Globus pallidus (tissue), 1 donor: ENCODE measurements at places on chromosomes 4 and X.
A peak's percentile ranks its signal among the peaks of the same experiment; 100 is the strongest.

GRCh38 chr4:34178476-34178875, 2065.8 kb downstream of the ARAP2 start:
- no peak for DNase-seq

DNA sequence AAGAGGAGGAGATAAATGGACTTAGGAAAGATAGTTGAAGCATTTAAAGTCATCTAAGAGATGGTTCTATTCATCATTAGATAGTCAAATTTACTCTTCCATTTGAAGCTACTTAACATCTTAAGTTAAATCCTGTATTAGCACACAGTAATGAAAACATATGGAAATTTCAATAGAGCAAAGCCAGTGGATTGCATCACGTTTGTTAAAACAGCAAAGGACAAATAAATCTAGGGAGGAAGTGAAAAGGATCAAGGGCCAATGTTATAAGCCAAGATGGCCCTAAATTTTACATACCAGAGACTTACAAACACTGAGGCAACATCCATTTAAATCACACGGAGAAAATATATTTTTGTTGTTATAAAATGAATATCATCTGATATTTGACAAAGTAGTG, 602.8 kb downstream of the INPP4B start:
- no peak for DNase-seq

- no peak for DNase-seq
These were observed 124.5 kb downstream of the NPNT start for GRCh38 chr4:106019771-106020170.

GRCh38 chrX:72396117-72396516, 90.4 kb upstream of the CITED1 start:
- no peak for DNase-seq

- DNase-seq: no peak
These were observed 199.2 kb downstream of the MAB21L2 start for GRCh38 chr4:150781191-150781590.

- DNase-seq: no peak
These were observed 71.7 kb downstream of the FBXW7 start for GRCh38 chr4:152464030-152464823.

- DNase-seq: peak; percentile 80
These were observed 193.0 kb downstream of the GPC3 start for GRCh38 chrX:133792198-133792953.

DNA sequence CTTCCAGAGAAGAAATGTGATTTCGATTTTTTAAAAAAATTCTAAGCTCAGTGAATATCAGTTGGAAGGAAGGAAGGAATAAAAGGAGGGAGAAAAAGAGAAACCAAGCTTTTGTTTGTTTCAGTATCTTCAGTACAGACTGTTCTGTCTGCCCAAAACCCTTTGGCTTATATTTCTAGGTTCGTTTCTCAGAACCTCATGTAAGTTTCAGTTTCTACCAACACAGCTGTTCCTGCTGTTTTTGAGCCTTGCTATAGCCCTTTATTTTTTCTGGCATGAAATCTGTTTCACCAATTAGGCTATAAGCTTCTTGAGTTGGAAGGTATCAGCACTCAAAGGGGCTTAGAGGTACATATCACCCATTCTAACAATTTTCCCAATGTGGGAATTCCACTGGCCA, 157.9 kb downstream of the GBA3 start:
- no peak for DNase-seq

DNA sequence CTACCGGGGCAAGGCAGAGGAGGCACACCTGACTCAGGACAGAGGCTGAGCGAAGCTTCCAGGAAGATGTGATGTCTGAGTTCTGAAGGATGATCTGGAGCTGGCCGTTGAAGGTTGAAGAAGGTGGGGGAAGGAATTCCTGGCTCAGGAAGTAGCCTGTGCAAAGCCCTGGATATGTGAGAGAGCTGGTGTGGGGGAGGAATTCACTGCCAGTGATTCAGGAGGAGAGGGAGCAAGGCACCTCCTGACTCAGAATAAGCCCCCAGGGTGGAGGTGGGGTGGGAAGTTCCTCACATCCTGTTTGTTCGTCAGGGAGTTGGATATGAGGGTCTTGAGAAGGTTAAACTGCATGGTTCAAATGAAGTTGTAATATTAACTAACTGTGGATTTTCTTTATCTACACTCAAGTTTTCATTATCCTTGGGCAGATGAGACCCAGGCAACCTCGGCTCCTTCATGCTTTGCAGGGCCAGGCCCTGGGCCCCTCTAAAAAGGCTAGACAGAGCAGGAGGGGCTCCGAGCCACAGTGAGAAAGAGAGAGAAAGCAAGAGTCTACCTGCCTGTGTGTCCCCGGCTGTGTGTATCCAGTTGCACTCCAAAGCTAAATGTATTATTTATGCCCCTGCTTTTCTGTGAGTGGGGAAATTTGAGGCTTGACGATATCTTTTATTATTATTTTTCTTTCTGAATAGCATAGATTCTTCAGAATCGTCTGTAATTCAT, 7.1 kb downstream of the NHSL2 start:
- DNase-seq: no peak

DNA sequence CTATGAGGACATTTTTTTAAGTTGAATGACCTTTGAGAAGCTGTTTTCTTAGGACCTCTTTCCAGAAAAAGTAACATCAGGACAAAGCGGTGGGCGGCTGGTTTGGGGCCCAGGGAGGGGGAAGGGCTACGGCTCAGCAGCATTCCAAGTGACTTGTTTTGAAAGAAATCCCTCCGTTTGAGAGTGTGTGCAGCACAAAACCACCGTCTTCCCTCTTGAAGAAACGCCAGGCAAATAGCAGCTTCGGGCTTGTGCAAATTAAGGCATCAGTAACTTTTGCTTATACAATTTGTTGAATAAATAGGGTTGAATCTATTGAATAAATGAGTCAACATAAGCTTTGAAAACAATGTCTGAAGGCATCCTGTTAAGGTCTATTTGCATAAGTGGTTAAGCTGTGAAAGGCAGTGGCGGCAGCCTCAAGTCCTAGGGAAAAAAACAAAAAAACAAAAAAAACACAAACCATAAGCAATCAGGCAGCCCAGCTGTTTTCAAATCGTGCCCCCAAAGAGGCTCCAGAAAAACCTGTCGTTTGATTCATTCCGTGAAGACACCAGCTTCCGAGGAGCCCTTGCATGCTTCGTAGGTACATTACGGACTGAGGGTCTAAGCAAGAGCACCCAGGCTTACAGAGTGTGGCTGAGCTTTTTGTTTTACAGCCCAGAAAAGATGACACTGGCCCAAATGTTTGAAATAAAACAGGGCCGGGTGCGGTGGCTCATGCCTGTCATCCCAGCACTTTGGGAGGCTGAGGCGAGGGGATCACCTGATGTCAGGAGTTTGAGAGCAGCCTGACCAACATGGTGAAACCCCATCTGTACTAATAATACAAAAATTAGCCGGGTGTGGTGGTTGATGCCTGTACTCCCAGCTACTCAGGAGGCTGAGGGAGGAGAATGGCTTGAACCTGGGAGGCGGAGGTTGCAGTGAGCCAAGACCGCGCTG, 103.7 kb downstream of the CRLF2 start:
- no peak for DNase-seq

DNA sequence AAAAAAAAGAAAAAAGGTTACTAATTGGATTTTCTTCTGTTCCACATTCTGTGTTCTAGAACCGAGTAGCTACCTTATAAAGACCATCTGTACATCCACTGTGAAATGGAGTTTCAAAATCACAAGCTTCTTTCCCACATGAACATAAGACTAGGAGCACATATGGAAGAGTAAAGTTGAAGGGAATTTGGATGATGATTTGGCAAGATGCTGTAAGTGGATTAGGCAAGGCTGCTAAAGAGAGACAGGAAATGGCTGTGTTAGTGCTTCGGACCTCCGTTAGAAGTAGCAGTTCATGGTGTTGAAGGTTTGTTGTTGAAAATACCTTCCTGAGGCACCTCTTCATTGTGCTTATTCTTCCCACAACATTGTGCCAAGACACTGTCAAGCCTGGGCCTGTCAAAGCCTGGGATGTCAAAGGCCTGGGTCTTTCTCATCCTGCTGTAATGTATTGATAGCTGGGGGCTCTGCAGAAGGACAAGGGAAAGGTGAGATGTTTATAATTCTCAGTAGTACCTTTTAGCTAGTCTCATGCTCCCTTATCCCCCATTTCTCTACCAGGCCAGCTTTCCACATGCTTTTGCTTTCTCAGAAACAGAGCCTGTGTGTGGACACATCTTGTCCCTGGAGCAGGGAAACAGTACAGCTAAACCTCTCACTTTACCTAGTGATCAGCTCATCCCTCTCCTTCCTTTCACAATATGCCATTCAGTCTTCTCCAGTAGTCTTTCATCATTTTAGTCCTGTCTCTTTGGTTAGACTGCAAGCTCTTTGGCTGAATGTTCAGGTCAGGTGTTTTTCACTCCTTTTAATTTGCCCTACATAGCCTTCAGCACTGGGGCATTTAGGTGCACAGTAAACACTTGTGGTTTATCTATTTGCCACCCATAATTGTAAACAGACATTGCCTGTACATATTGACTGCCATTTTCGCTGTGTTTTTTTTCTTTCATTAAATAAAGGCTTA, 37.9 kb upstream of the CYP2U1 start:
- no peak for DNase-seq

DNA sequence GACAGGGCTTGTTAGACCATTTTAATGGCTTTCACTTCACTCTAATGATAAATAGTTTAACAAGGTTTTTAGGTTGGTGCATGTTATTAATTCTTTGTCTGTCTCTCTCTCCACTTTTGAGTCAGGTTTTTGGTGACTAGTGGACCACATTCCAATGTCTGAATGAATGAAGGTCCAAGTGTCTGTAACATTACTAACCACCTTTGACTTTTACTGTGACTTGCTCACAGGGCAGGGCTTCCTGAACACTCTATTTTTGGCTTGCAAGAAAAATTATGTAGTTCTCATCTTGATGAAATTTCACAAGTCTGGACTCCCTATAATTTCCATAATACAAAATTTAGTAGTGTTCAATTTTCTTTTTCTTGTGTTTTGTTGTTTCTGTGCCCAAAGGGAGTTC, 78.9 kb upstream of the BMPR1B start:
- DNase-seq: no peak

DNA sequence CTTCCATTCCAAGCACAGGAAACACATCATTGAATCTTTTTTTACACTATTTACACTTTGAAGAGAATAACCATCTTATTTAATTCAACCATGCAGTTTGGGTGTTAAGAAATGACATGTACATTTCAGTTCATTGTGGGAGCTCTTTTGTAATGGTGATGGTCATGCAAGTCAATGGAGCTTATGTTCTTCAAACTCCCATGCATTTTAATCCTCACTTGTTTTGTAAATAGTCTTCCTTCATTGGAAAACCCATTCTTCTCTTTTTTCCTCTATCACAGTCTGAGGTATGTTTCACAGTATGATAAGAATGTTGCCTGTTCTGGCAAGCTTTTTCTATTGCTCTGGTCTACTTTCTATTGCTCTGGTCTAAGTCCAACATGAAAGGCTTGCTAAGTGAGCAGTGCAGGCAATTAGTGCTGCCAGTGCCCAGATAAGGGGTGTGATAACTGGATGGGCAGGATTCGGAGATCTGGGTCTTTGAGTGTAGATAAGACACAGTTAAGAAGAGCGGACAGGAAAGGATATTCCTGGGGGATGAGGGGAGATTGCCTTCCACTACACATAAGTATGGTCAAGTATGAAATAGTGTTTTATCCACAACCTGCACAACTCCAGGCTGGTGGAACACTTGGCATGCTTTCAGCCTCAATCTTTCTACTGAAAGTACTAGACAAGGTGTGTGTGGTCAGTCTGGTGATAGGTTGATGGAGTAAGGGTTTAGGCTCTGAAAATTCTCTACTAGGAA, 17.1 kb downstream of the AFP start:
- DNase-seq: no peak

DNA sequence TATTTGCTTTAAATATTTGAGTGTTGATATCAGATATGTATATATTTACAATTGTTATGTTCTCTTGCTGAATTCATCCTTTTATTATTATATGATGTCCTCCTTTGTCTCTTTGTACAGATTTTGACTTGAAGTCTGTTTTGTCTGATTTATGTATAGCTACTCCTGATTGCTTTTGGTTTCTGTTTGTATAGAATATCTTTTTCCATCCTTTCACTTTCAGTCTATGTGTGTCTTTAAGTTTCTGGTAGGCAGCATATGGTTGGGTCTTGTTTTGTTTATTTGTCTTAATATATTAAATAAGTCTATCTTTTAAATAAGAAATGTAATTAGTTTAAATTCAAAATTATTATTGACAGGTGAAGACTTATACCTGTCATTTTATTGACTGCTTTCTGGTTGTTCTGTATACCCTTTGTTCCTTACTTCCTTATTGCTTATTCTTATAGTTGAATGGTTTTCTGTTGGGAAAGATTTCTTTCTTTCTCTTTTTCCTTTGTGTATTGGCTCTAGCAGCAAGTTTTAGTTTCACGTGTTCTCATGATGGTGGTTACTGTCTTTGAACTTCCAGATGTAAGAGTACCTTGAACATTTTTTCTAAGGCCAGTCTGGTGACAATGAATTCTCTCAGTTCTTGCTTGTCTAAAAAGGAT, 31.1 kb downstream of the RAB28 start:
- DNase-seq: no peak

DNA sequence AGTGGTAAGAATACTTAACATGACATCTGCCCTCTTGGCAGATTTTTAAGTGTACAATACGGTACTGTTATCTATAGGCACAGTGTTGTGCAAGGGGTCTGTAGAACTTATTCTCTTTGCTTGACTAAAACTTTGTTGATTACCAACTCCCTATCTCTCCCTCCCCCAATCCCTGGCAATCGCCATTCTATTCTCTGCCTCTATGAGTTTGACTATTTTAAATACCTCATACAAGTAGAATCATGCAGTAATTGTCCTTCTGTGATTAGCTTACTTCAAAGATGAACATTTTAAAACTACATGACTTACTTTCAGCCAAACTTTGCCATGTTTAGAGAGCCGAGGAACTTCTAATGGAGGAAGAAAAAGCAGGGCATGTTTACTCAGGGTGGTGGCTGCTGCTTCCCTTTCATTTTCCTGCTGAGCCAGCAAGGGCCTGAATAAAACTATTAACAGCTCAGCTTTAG, 62.4 kb downstream of the APOO start:
- no peak for DNase-seq
